ENCODE measurements at places on chromosomes 3 and 15.

DNA sequence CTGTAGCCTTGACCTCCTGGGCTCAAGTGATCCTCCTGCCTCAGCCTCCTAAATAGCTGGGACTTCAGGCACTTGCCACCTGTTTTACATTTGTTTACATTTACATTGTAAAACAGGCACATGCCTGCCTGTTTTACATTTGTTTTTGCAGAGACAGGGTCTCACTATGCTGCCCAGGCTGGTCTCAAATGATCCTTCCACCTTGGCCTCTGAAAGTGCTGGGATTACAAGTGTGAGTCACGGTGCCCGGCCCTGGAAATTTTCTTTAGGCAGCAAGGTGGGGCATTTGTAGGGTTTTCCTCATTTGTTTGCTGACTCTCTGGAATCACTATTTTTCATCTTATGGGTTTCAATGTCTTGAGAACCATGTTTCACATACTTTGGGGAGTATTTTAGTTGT is 25.0 kb downstream of the PIF1 start:
- no peak for DNase-seq

GRCh38 chr15:27111323-27111722 is 140.3 kb downstream of the GABRG3 start:
- no peak for DNase-seq

DNA sequence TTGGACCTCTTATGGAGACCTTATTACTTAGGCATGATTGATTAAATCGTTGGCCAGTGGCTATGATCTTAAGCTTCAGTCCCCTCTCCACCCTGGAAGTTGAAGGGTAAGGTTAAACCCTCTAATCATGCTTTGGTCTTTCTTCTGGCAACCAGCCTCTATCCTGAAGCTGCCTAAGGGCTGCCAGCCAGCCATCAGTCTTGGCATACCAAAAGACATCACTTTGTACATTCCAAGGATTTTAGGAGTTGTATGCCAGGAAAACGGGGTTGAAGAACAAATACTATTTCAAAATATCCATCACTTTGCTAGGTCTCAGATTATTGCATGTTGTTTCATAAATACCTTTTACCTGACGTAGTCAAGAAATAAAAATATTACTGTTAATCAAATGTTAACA is 28.9 kb downstream of the UBE2E2 start:
- DNase-seq = no peak

- no peak for DNase-seq
Observed at GRCh38 chr3:175093748-175094147, 234.6 kb downstream of the NAALADL2 start.

DNA sequence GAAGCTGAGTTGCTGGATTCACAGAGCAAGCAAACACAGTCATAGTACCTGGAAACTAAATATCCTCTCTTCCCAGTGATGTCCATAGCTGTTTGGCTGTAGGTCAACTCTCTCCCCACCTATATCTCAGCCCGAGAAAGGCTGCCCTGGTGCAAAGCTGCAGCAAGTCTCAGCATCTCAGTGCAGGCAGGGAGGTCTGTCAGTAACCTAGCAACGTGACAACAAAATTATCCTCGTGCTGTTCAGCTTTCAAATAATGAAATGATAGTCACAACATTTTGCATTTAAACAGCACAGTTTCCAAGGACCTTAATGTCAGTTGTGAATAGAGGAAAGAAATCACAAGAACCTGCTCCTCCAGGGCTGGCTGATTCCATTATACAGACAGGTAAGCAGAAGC is 83.6 kb downstream of the CHST2 start:
- DNase-seq = peak; percentile 34

DNA sequence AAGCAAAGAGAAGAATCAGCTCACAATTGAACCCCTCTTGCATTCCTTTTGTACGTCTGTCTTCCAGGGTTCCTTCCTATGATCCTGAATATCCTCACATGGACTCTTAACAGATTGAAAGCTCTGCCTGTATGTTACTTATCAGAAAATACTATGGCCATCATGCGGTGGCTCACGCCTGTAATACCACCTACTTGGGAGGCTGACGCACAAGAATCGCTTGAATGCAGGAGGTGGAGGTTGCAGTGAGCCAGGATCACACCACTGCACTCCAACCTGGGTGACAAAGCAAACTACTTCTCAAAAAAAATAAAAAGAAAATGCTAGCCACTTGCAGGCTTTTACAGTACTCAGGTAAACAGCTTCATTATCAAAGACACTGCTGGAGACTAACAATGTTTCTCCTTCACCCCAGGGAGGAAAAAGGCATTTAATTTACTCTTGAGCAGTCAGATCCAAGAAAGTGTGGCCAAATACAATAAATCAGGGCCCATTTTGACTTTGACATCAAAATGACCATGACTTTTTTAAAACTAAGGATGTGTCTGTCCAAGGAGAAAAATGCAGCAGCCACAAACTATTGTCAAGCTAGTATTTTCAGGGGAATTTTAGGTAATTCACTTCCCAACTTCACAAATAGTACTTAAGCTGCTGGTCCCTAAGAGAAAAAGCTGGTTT is 27.3 kb downstream of the NPTN start:
- DNase-seq = no peak

DNA sequence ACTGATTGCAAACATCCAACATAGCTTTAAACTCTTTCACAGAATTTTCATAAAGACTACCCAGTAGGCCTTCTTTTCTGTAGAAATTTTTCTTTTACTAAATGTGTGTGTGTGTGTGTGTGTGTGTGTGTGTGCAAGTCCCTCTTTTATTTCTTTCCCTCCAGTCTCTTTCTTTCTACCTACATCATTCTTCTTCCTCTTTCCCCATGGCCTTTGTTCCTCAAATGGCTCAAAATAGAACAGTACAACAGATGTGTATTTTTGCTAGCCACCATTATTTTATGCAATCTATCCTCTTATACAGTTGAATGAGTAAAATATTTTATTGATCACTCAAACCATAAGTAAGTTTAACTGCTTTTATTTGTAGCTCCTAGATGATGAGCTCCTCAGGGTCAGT is 76.4 kb downstream of the USF3 start:
- DNase-seq = no peak

DNA sequence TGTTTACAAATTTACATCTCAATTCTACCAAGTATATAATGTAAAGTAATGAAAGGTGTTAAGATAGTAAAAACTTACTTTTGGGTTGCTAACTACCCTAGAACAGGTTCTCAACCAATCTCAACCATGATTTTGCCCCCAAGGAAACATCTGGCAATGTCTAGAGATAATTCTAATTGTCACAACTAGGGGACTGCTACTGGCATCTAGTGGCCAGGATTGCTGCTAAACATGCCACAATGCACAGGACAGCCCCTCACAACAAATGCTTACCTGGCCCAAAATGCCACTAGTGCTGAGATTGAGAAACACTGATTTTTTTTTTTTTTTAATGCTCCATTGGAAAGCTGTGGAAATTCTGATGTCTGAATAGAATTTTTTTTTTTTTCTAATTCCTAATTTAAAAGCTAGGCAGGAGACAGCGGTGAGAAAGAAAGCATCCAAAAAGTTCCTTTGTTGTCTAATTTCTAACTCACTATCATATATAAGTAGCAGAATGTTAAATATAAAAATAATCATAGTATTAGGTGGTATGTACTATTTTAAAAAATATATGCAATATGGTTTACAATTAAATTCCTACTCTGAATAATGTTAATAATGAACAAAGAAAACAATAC is 81.5 kb downstream of the TJP1 start:
- no peak for DNase-seq

DNA sequence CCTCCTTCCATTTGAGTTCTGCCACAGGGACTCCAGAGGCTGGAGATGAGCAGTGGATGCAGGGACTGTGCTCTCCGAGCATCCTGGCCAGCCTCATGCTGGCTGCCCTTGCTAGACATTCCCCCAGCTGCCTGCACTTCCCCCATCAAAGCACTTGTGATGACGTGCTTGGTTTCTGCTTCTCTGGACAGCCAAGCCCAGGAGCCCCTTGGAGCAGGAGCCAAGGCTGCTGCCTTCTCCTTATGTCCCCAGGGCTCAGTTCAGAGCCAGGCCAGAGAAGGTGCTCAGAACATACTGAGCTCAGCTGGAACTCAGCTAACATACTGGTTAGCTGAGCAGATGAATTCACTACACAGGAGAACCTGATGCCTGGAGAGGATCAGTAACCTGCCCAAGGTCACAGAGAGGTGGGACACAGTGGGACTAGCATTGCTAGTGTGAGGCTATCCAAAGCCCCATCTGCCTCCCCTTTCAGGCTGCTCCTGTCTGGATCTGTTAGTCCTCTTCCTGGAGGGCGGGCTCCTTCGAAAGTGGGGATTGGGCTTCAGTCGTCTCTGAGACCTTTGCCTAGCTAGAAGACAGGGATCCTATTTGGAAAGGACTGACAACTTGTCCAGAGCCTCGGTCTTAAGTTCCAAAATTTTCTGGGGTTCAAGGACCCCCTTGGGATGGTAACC is 4.3 kb downstream of the PCBP4 start:
- DNase-seq = no peak

GRCh38 chr3:105496343-105496742 is 129.6 kb downstream of the ALCAM start:
- peak; percentile 38 for DNase-seq
